ENCODE measurements at places on chromosomes 3 and 15. TPM values are rescaled to one million over a fixed set of nuclear protein-coding genes. Genes with fewer than 3 reads are reported as not detected.

DNA sequence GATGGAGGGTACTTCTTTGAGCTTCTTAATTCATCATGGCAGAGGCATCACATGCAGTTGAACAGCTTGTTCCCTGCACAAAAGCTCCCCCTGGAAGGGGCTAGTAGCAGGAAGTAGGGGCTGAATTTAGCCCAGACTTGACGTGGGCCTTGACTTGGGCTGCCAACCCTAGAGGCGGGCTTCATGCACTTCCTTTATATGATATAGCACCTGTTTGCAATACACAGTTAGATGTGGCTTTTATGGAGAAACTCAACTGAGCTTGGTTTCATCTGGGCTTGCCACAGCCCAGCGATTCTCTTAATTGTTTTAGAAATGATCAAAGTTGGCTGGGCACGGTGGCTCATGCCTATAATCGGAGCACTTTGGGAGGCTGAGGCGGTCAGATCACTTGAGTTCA is 33.7 kb upstream of the ADGRG7 start:
- no peak for DNase-seq

- DNase-seq: no peak
Measured at GRCh38 chr3:47515100-47515499, 1.6 kb upstream of the ELP6 start.

- no peak for DNase-seq
Measured at GRCh38 chr3:144770915-144771351, 799.3 kb downstream of the DIPK2A start.

- peak; percentile 53 for DNase-seq
Measured at GRCh38 chr3:13590841-13591520, 42.1 kb downstream of the FBLN2 start.

GRCh38 chr15:37880009-37880834 is 54.2 kb upstream of the TMCO5A start:
- peak; percentile 75 for DNase-seq

The DAPK2 gene
- 9.7 TPM for total RNA-seq

The GOLGA6B gene
- 0.10 TPM for total RNA-seq

DNA sequence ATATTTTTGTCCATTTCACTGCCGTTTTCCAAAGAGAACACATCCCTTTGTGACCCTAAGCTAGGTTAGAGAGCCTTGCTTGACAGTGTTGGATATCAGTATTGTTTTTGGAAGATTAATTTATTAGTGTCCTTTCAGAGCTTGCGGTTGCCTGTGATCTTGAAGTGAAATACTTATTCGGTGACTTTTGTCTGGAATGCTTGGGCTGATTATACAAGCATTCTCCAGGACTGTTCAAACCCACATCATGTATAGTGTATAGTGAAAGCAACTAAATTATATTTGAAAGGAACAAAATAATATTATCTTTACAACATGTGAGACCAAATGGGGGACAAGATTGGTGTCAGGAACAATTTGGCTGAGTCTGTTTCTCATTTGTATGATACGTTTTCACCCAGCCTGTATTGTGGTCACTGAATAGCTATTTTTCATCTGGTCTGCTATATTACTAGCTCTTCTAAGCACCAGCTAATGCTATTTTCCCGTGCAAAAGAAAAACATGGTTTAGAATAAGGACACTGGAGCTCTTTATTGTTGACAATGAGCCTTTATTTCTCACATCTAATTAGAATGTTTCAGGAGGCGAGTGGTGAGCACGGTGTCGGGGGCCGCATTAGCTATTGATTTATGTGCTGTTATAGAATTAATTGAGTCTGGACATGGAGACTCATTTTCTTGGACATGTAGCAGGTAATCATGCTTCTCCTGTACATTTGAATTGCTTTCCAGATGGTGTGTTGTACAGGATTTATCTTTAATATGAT is 158.1 kb downstream of the APBA2 start:
- no peak for DNase-seq

The PYGO1 gene
- total RNA-seq: 11.3 TPM

The HIGD2B gene
- total RNA-seq: not detected

- DNase-seq: peak; percentile 98
Measured at GRCh38 chr3:187738331-187739093, 6.8 kb downstream of the BCL6 start.

DNA sequence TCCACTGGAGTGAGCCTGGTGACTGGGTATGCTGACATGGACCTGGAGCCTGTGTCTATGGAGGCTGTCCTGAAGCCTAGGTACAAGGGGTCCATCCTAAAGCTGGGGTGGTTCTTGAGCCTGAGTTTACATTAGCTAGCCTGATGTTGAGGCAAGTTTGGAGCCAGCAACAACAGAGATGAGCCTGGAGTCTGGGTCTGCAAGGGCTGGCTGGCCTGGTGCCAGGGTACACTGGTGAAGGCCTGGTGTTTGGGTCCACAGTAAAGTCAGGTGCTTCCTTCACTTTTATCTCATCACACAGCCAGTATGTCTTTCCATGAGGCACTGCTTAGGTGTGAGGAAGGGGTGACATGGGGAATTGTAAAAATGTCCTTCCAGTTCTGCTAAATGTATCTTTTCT is 49.5 kb downstream of the TP63 start:
- no peak for DNase-seq

The CPLX3 gene
- 0.20 TPM for total RNA-seq

The USP50 gene
- 1.5 TPM for total RNA-seq

The MRPL47 gene
- total RNA-seq: 26.8 TPM

DNA sequence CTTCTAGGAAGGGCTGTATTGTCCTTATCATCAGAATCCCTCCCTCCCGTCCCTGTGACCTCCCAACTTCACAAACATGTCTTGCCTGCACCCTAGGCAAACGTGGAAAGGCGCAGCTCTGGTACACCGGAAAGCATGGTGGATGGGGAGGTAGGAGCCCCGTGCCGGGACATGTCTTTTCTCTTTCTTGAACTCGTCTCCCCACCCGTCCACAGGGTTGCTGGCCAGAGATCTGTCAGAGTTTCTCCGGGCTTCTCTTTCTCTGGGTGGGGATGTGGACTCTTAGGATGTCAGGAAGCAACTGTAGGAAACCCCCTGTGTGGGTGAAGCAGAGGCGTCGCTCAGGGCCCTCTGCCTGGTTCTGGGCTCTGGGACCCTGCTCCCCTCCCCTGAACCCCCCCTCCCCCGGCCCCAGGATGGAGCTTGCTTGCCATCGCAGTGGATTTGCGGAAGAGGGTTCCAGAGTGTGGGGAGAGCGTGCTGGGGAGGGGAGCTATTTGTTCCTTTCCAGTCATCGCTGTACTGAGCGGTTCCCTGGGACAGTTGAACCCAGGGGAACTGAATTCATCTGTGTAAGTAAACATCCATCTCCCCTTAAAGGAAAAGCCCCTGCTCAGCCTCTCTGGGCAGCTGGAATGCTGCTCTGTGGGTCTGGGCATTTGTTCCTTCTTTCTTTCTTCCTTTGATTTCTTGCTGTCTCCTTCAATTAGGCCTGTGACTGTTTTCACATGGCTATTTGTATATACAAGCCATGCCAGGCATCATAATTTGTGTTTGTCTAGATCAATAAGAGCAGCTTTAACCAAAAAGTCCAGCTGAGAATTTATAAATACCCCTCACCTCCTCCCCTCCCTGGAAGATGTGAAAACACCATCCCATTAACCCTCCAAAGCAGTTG is 72.8 kb downstream of the SMAD3 start:
- DNase-seq: no peak

The CPOX gene
- total RNA-seq: 16.1 TPM

The VEPH1 gene
- 6.4 TPM for total RNA-seq

DNA sequence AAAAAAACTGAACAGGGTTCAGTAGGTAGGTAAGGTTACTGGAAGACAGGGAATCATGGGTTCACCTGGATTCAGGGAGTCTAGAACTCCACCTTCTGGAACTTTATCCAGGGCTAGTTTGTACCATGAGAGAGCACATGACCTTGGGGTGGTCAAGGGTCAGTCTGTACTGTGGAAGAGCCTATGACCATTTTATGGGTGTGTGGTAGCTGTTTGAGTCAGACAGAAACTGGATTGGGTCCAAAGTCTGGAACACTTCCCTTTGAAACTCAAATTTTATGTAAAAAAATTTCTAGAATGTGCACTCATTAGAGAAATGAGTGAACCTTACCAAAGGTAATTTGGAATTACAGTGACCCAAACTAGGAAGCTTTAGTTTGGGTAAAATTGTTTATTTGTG is 486.0 kb upstream of the AGTR1 start:
- no peak for DNase-seq

The SLC30A4 gene
- 7.3 TPM for total RNA-seq

- DNase-seq: no peak
Measured at GRCh38 chr15:86620641-86621349, 541.1 kb downstream of the AGBL1 start.

The NAA80 gene
- total RNA-seq: 2.2 TPM

- peak; percentile 76 for DNase-seq
Measured at GRCh38 chr3:133384331-133385027, 15.4 kb upstream of the BFSP2 start.

- no peak for DNase-seq
Measured at GRCh38 chr15:82540984-82541431, 751 bp upstream of the RPS17 start.

The TUSC7 gene
- not detected for total RNA-seq

- DNase-seq: no peak
Measured at GRCh38 chr3:32630266-32630665, 54.7 kb upstream of the CNOT10 start.

DNA sequence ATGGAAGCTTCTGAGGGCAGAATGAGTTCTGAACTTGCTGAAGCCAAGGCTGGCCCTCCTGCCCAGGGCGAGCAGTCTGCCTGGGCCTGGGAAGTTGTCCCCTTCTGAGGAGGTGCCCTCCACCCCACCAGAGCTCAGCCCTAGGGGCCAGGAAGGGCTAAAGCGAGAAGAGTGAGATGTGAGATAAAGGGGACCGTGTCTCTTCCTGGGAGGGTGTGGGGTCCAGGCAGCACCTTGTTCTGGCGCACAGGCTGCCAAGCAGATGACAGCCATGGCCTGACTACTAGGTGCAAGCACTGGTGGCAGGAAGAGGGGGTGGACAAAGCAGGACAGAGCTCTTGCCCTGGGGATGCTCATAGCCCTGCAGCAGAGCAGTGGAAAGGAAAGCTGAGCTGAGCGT is 3.7 kb downstream of the PAK6 start:
- no peak for DNase-seq

All from skin of body (tissue), 3 donors.